GOT3 (cell line): ENCODE measurements at places on chromosomes 16 and 17.

DNA sequence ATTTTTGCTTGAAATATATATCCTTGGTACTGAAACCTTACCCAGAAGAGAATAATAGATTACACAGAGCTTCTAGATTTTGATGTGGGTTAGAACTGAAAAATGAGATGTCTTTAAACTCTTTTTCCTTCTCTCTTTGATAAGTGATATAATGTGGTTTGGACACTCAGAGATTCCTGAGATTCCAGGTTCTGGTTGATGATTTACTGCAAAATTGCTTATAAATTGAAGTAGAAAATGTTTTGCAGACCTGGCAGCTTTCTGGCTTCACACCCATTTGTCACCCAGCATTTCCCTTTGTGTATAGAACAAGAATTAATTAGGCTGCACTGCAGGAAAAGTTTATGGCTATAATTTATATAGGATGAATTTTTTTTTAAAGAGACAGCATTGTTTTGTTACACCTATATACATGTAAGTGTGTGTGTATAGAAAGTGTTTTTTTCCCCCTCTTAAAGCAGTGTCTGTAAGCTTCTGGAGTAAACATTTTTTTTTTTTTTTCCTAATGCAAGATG lies 23.5 kb downstream of the AATF start:
- no peak for DNase-seq

DNA sequence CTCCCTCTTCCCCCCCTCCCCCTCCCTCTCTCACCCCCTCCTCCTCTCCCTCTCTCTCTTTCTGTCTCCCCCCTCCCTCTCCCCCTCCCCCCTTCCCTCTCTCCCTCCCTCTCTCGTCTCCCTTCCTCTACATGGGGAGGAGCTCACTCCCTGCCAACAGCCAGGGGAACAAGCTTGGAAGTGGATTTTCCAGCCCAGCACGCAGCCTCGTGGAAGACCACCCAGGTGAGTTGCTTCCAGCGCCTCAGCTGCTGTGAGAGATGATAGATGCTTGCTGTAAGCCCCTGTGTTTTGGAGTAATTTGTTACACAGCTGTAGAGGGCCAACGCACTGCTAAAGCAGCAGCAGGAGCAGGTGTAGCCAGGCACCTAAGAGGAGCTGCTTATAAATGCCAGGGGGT lies 20.8 kb downstream of the ACTG1 start:
- no peak for DNase-seq

GRCh38 chr16:59356709-59357108 lies 622.6 kb upstream of the GOT2 start:
- DNase-seq = no peak

- DNase-seq = no peak
These were observed 403 bp upstream of the KRTAP3-1 start for GRCh38 chr17:41009301-41009760.

GRCh38 chr17:43125967-43126910 lies 1.1 kb upstream of the BRCA1 start:
- no peak for DNase-seq

- no peak for DNase-seq
These were observed 21.1 kb downstream of the IST1 start for GRCh38 chr16:71916397-71916920.

- DNase-seq = no peak
These were observed 19.2 kb downstream of the HNF1B start for GRCh38 chr17:37725601-37726146.

- DNase-seq = no peak
These were observed 76.0 kb downstream of the METRNL start for GRCh38 chr17:83155128-83156121.

DNA sequence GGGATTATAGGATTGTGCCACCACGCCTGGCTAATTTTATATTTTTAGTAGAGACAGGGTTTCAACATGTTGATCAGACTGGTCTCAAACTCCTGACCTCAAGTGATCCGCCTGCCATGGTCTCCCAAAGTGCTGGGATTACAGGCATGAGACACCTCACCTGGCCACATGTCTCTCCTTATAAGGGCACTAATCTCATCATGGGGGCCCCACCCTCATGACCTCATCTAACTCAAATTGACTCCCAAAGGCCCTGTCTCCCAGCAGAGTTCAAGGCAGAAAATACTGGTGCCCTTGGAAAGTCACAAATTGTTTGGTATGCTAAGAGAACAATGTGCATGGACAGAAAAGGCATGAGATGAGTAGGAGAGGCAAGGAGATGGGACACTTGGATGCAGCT lies 49.3 kb upstream of the GRIN2A start:
- no peak for DNase-seq

GRCh38 chr16:85461022-85461813 lies 151.9 kb upstream of the GSE1 start:
- no peak for DNase-seq

GRCh38 chr17:60423865-60424264 lies 1.6 kb downstream of the CHCT1 start:
- DNase-seq = no peak
